Heart left ventricle (tissue), 16 donors: ENCODE measurements at places on chromosomes 2 and 18. TPM values are rescaled to one million over a fixed set of nuclear protein-coding genes. Genes with fewer than 3 reads are reported as not detected.

DNA sequence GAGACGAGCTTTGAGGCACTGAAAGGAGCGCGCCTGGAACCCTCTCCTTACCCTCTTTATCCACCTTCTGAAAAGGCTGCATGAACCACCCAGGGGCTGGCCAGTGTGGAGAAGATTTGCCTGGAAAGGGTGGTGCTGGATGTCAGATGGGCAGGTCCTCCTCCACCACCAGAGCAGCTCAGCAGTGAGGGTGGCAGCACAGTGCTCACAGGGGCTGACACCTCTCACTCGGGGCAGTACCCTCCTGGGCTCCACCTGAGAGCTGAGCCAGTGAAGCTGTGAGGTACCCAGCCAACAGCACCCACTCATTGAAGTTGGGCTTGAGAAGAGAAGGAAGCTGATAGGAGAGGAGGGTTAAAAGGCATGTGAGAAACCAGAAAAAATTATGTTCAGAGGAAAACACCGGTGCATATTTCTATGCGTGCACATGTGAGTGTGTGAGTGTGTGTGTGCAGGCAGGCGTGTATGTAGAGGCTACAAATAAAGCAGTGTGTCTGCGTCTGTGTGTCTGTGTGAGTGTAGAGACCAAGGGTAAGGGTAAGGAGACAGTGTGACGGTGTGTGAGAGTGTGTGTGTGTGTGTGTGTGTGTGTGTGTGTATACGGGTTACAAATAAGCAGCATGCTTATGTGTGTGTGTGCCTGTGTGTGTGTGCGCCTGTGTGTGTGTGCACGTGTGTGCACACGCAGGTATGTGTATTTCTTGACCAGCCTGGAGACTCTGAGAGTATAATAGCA is 40.7 kb downstream of the TEX44 start:
- H3K27me3 ChIP-seq: no peaks in the 10 kb centered on the region
- no peaks in the 10 kb centered on the region for H3K36me3 ChIP-seq
- no peak for DNase-seq
- no peaks in the 10 kb centered on the region for H3K4me1 ChIP-seq
- H3K27ac ChIP-seq: no peak overlapping the region

- no peak overlapping the region for H3K27ac ChIP-seq
- H3K4me1 ChIP-seq: peaks cover 9% of the 10 kb centered on the region
- no peak for DNase-seq
- no peak overlapping the region for H3K4me3 ChIP-seq
Measured at GRCh38 chr2:234334151-234334550, 162.7 kb downstream of the ARL4C start.

Gene C1QL2
- not detected for total RNA-seq

Gene CAPN14
- 0.19 TPM for total RNA-seq

Gene MC5R
- total RNA-seq: not detected

Gene AMER3
- not detected for total RNA-seq

GRCh38 chr2:203603456-203604389 is 68.6 kb upstream of the RAPH1 start:
- no peaks in the 10 kb centered on the region for H3K27me3 ChIP-seq
- peaks cover 13% of the 10 kb centered on the region for H3K4me1 ChIP-seq
- H3K4me3 ChIP-seq: no peak overlapping the region
- H3K36me3 ChIP-seq: no peaks in the 10 kb centered on the region
- no peak for DNase-seq

GRCh38 chr2:100178864-100179263 is 36.5 kb upstream of the AFF3 start:
- H3K4me1 ChIP-seq: no peaks in the 10 kb centered on the region
- H3K27me3 ChIP-seq: no peaks in the 10 kb centered on the region
- H3K27ac ChIP-seq: no peak overlapping the region
- H3K36me3 ChIP-seq: no peaks in the 10 kb centered on the region

- no peak overlapping the region for H3K27ac ChIP-seq
- no peaks in the 10 kb centered on the region for H3K36me3 ChIP-seq
- no peak overlapping the region for H3K4me3 ChIP-seq
- no peaks in the 10 kb centered on the region for H3K4me1 ChIP-seq
- no peaks in the 10 kb centered on the region for H3K27me3 ChIP-seq
Measured at GRCh38 chr2:59665021-59665420, 888.4 kb downstream of the BCL11A start.

Gene CD226
- 1.6 TPM for total RNA-seq

DNA sequence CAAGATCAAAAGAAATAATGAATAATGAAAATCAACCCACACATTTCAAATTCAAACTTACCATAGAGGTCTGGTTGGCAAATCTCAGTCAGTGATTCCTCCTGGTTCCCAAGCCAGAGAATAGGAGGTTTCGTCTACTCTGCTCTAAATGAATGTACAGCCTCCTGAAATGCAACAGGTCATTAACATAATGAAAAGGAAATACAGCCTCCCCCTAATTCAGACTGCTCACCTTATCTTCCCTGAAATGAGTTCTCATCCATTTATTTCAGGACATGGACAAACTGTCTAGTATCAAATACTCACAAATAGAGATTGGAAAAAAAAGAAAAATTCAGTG is 43.4 kb upstream of the CYTIP start:
- DNase-seq: no peak
- no peak overlapping the region for H3K27ac ChIP-seq
- H3K4me1 ChIP-seq: no peaks in the 10 kb centered on the region
- H3K4me3 ChIP-seq: no peak overlapping the region
- no peaks in the 10 kb centered on the region for H3K36me3 ChIP-seq
- H3K27me3 ChIP-seq: no peaks in the 10 kb centered on the region

Gene OTOS
- total RNA-seq: not detected
